ENCODE measurements at places on chromosomes 16 and 17. TPM values are rescaled to one million over a fixed set of nuclear protein-coding genes. Genes with fewer than 3 reads are reported as not detected.

DNA sequence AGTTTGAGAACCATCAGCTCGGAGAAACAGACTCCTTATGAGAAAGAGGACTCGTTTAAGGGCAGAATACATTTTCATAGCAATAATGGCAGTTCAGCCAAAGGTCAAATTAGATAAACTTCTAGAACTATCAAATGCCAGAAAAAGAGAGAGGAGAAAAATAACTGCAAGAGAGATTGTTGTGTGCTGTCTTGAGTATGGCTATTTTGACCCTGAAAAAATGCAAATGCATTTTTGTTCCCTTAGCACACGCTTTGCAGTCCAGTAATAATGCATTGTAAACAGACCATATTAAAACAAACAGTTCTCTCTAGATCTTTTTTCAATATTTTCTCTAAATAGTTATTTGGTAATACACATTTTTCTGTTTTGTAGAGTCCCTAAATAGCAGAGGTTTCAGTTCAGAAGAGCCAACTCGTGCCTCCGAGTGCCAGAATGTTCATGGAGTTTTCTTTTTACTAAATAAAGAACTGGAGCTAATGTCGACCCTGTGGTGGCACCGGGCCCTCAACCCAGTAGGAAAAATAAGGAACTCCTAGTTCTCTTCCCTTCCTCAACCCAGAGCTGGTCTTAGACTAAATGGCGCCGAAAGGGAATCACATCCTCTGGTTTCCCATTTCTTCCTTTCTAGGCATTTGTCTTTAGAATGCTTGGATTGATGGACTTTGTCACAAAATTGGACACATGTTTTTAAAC, 298.0 kb downstream of the MAP2K4 start:
- no peak for DNase-seq

DNA sequence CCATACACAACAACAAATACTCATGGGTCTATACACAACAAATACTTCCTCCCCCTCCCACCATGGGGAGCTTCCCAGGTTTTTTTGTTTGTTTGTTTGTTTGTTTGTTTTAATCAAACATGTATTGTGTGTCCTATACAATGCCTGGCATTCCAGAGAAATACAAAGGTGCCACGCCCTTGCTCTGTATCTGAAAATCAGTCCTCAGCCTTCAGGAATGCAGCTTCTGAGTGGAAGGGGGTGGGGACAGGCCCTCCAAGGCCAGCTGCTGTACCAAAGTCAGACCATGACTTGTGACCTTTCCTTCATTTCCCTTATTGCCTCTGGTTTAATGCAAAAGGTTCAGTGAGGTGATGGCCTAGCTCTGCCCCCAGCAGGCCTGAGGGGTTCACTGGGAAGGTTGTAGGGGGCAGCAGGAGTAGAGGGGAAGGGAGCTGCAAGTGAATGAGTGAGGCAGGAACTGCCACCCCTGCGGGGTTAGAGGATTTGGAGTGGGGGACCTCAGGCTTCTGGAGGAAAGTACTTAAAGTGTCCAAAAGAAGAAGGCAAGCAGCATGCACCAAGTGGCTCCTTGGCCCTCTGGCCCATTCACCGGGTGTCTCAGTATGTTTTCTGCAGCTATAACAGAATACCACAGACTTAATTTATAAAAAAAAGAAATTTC, 105.2 kb downstream of the CLEC16A start:
- no peak for DNase-seq

GRCh38 chr16:83727751-83728352, 79.9 kb upstream of the HSBP1 start:
- no peak for DNase-seq

GRCh38 chr17:72219137-72219823, 98.5 kb downstream of the SOX9 start:
- DNase-seq, result no peak

DNA sequence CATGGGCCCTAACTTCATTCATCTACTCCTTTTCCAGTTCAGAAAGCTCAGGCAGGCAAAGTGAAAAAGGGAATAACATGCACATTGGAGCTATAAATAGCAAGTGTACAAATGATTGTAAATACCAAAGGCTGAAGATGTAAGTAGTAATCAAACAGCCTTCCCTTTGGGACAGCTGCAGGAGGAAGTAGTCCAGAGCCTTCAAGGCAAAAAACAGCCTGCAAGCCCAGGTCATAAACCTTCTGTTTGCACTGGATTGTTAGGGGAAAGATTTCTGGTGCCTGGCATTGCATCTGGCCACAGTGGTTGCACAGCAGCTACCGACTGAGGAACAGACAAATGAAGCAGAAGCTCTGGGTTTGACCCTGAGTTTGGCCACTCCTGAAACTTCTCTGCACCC, 98.6 kb upstream of the PMFBP1 start:
- DNase-seq, result no peak

Gene FBXO31
- 35.5 TPM for total RNA-seq

- no peak for DNase-seq
Observed at GRCh38 chr17:63689479-63689878, 10.4 kb downstream of the LIMD2 start.

Gene SEZ6
- not detected for total RNA-seq
